ENCODE measurements at places on chromosomes 12 and 14.
A peak's percentile ranks its signal among the peaks of the same experiment; 100 is the strongest.

- DNase-seq: no peak
These were observed 17.2 kb downstream of the TXNRD1 start for GRCh38 chr12:104232609-104233280.

DNA sequence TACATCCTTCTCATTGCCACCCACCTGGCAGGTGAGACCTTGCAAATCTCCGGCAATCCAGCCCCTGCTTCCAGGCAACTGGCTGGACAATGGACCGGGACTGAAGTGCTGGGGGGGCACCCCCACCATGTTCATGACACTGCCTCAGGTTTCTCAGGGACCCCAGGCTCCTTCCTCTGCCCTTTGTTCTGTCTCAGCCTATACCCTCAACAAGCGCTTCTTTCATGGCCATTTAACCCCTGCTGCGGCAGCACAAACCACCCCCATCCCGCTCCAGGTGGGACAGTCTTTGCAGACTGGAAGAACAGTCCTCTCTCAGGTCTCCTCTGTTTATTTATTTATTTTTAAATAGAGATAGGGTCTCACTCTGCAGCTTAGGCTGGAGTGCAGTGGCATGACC, 7.6 kb downstream of the ISM2 start:
- DNase-seq: no peak

GRCh38 chr12:112611908-112612307, 179.6 kb upstream of the RPH3A start:
- DNase-seq: no peak

- DNase-seq: peak; percentile 68
These were observed 54.9 kb downstream of the EID3 start for GRCh38 chr12:104358353-104359003.
